ENCODE measurements at places on chromosomes 3 and 15. TPM values are rescaled to one million over a fixed set of nuclear protein-coding genes. Genes with fewer than 3 reads are reported as not detected.

SH2D7 gene
- total RNA-seq, result not detected

PRR23A gene
- total RNA-seq, result not detected

ACKR4 gene
- not detected for total RNA-seq

DNA sequence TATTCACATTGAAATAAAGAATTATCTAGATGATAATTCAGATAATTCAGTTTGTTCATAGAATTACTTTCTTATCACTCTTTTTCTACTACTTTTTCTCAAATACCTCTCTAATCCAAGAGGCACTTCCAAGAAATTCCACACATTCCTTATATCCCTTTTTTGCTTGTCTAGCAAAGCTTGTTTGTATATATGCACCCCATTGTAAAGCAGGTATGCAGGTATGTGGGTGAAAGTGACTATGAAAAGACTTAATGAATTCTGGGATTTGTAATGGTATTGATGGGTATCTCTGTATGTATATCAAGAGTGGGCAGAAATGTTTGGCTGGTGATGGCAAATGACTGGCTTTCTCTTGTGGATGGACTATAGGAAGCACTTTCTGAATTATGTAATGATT is 94.1 kb upstream of the FGF7 start:
- no peak overlapping the region for H3K4me3 ChIP-seq
- no peaks in the 10 kb centered on the region for H3K36me3 ChIP-seq
- no peaks in the 10 kb centered on the region for H3K27me3 ChIP-seq
- no peak overlapping the region for H3K27ac ChIP-seq

DNA sequence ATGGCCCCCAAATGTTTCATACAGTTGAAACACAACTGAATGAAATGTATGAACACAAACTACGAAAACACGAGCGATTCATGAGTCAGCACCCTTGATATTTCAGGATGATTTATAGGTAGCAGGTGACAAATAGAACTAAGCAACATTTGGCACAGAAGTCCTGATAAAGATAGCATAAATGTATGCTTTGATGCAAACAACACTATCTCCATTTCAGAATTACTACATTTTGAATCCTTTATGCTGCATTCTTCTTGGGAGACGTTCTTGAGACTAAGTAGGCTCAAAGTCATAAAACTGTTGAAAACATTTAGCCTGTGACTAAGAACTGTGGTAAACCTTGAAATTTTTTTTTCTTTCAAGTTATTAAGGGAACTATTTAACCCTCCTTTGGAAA is 200.3 kb upstream of the ICE2 start:
- H3K4me1 ChIP-seq, result peaks cover 10% of the 10 kb centered on the region
- no peak for DNase-seq
- H3K4me3 ChIP-seq, result no peak overlapping the region
- no peaks in the 10 kb centered on the region for H3K27me3 ChIP-seq

GRCh38 chr3:180383332-180384020 is 218.5 kb upstream of the TTC14 start:
- no peak for DNase-seq
- H3K4me3 ChIP-seq, result no peak overlapping the region
- H3K4me1 ChIP-seq, result no peaks in the 10 kb centered on the region

- no peak within 1 kb of the TSS for H3K27ac ChIP-seq
- H3K4me1 ChIP-seq, result peaks cover 32% of the 10 kb centered on the region
- peak within 1 kb of the TSS; percentile 76 for H3K4me3 ChIP-seq
- peaks cover 74% of the 10 kb centered on the region for H3K27me3 ChIP-seq
Measured at GRCh38 chr3:172447611-172448579, at the start of gene GHSR. Gene GHSR, minus strand, starts transcription at chr3:172448456. Its CDS starts 43 bp downstream, at chr3:172448413.

DNA sequence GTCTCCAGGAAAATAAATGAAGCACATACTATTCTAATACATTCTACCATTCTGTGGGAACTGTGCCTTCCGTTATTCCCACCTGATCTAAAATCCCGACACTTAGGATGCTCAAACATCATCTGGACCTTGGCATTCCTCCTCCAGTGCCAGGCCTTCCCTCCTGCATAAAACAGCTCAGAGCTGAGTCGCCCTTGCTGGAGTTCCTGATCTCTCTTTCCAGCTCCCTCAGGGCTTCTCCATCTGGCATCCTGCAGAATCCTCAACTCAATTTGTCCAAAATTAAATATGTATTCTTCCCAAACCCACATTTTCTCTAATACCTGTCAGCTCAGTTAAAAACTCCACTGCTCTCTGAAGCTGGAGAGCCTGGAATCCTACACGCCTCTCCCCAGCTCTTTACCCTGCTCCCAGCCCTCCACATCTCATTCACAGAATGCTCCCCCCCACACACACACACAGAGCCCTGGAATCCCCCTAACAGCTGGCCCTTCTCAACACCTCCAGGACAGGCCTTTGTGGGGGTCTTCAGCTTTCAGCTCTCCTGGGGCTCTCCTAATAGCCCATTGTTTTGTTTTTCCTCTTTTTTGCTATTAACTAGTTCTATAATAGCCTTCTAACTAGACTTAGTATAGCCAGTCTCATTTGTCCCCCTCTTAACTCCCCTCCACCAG is 78.5 kb downstream of the HMG20A start:
- H3K4me3 ChIP-seq, result no peak overlapping the region
- DNase-seq, result no peak
- no peak overlapping the region for H3K27ac ChIP-seq

DNA sequence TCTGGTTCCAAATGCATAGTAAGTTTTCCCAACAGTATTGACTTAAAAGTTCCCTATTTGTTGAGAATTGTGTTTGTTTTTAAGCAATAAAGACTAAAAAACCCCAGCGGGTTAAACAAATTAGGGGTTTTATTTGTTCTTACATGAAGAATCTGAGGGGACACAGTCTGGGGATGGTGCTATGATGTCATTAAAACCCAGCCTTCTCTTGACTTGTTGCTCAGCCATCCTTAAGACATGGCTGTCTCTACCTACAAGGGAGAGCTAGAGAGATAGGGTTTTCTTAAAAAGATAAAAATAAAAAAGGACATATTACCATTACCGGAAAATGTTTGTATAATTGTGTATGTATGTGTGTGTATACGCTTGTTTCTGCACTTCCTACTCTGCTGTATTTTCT is 11.7 kb upstream of the ARL14 start:
- peak overlapping the region; percentile 53 for H3K4me3 ChIP-seq
- peak overlapping the region; percentile 36 for H3K27ac ChIP-seq
- H3K4me1 ChIP-seq, result peaks cover 12% of the 10 kb centered on the region
- H3K27me3 ChIP-seq, result peaks cover 12% of the 10 kb centered on the region
- no peak for DNase-seq
